HuH-7.5 (cell line): ENCODE measurements at places on chromosomes 4 and X.

- DNase-seq: no peak
These were observed 67.4 kb upstream of the CLCN4 start for GRCh38 chrX:10089378-10089795.

- no peak for DNase-seq
These were observed 925.6 kb downstream of the SH3BGRL start for GRCh38 chrX:82127228-82128123.

DNA sequence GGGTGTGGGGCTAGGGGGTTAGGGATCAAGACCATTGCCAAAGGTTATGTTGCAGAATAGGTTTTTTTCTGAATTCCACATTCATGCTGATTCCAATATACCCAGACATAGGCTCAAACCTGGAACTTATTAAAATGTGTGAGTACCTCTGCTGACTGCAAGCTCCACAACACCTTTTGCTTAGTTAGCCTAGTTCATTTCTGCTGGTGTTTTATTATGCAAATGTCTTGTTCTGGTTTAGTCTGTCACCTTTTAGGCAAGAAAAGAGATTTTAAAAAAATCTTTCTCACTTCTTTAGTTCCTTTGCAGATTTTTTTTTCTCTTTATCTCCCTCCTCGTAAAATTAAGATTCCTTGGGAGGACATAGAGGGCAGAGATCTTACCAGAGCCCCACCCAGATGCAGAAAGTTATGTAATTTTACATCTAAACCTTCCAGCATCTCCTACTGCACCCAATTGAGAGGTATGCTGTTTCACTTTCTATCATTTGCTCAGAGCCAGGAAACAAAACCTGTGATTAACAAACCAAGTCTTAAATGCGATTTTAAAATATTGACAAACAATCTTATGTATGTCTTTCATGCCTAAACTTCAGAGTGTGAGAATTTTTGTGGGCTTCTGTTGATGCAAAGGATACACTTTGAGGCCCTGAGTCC lies 190.7 kb upstream of the CLNK start:
- DNase-seq: no peak

DNA sequence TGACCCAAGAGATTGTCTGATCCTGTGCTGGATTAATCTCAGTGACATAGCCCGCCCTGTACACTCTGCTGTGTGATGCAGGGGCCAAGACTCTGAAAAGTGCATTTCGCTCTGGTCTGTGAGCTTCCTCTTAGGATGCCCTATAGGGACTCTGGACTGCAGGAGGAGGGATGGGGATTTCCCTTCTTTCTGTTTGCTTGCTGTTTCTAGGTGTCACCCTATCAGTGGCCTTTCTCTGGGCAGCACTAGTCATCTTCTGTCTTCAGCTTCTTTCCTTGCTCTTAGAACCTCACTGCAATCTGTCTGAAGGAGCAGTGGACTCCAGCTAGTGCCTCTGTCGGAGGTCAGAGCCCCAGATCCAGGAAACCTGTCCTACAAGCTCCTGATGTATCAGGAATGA lies 34.5 kb upstream of the SCRG1 start:
- no peak for DNase-seq

DNA sequence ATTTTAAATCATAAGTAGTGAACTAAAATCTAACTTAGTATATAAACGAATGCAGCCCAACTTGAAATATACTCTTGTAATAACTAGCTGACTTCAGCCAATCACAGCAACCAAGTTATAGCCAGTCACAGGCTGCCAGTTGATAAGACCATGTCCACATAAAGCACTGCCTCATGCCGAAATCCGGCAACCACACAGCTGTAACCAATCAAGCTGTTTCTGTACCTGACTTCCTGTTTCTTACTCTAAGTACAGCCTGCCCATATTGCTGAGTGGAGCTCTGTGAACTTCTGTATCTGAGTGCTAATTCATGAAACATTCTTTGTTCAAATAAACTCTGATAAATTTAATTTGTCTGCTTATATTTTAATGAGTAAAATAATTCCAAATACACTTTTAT lies 805.3 kb upstream of the EPHA5 start:
- no peak for DNase-seq

- DNase-seq: no peak
These were observed 9.4 kb downstream of the TCEANC start for GRCh38 chrX:13662355-13662791.

- DNase-seq: no peak
These were observed 193.8 kb upstream of the BCOR start for GRCh38 chrX:40291553-40291952.

GRCh38 chrX:71217298-71217697 lies 5.7 kb upstream of the GJB1 start:
- DNase-seq: no peak

- no peak for DNase-seq
These were observed 43.9 kb upstream of the UGT2B15 start for GRCh38 chr4:68714400-68714799.

DNA sequence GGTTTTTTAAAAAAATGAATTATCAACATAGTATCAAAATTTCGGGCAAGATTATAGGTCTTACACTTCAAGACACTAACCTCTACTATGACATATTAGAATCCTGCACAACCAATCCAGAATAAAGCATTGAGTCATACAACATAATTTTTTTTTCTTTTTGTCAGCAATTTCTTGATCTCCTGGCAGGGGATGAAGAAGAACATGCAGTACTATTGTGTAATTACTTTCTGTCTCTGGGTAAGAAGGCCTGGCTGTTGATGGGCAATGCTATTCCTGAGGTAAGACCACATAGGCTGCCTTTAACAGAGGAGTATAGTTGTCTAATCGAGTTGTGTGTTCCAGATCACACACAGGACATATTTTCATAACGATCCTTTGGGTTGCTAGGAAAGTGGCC lies 67.5 kb downstream of the FBXL5 start:
- no peak for DNase-seq

GRCh38 chrX:44462850-44463249 lies 79.8 kb downstream of the FUNDC1 start:
- DNase-seq: no peak

- no peak for DNase-seq
These were observed 1.3 kb upstream of the ARX start for GRCh38 chrX:25016938-25017598.

DNA sequence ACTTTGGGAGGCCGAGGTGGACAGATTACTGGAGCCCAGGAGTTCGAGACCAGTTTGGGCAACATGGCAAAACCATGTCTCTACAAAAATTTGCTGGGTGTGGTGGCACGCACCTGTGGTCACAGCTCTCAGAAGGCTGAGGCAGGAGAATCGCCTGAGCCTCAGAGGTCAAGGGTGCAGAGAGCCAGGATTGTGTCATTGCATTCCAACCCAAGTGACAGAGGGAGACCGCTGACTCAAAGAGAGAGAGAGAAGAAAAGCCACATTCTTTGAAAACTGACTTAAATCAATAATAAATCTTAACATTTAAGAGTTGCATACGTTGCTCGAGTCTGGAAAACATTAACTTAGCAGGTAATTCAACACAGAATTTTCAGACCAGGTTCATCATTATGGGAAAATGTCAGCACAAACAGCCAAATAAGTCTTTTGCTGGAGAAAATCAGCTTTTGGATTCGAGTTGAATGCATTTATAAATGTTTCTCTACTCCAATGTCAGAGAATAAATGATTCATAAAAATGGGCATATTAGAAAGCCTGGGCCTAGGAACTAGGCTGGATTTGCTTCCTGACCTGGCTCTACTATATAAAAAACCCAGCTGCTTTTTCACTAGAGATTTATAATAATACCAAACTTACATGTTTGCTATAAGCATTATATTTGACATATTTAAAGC lies 68.3 kb upstream of the RBPJ start:
- DNase-seq: peak; percentile 43

DNA sequence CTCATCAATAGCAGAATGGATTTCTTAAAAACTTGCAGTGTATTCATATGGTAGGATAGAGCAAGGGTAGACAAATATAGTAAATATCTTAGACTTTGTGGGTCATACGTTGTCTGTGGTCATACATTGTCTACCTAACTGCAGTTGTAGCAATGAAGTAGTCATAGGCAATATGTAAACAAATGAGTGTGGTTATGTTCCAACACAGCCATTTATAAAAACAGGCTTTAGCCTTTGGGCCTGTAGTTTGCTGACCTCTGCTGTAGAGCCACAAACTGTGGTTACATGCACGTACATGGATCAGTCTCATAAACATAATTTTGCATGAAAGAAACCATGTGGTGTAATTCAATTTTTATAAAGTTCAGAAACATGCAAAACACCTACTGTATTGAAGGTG lies 98.9 kb downstream of the LARP1B start:
- DNase-seq: no peak

- no peak for DNase-seq
These were observed 58.4 kb downstream of the CFAP299 start for GRCh38 chr4:80393970-80394250.

- DNase-seq: no peak
These were observed 31.0 kb downstream of the TRPC5 start for GRCh38 chrX:112051576-112051975.

GRCh38 chr4:39066371-39066770 lies 4.3 kb downstream of the KLHL5 start:
- DNase-seq: no peak
